ENCODE measurements at places on chromosomes 12 and 14.

DNA sequence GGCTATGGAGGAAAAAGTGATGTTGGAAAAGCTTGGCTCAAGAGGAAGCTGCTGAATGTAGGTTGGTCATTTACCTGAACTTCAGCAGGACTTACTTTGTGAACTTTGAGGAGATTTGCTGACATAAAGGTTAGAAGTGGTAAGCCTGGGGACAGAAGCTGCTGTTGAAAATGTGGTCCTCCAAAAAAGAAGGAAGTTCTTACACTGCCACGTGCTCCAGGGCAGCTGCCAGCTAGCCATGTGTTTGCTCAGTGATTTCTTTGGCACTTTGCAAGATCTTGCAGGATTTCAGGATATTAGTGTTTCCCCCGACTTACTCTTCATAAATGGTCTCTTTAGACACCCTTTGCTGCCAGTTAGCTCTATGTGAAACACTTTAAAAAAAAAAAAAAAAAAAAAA is 14.8 kb upstream of the DYRK2 start:
- no peak for DNase-seq

DNA sequence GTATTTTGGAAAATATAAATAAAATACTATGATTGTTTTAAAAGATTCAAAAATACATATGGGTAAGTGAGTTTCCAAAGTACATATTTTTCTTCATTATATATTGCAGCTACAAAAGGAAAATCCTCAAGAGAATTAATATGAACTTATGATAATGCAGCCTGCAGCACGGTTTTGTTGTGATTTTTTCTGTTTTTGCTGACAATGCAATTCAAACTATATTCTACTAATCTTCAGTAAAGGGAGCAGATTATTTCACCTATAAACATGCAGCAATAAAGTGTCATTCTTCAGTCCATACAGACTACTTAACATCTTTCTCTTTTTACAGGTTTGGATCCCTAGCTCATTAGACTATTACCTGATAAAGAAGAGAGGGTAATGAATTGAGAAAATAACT is 582.1 kb upstream of the MGAT4C start:
- DNase-seq: no peak

GRCh38 chr14:74619672-74620131 is 7.7 kb upstream of the LTBP2 start:
- peak; percentile 91 for DNase-seq

GRCh38 chr14:61992926-61993325 is 230.7 kb downstream of the SNAPC1 start:
- no peak for DNase-seq

DNA sequence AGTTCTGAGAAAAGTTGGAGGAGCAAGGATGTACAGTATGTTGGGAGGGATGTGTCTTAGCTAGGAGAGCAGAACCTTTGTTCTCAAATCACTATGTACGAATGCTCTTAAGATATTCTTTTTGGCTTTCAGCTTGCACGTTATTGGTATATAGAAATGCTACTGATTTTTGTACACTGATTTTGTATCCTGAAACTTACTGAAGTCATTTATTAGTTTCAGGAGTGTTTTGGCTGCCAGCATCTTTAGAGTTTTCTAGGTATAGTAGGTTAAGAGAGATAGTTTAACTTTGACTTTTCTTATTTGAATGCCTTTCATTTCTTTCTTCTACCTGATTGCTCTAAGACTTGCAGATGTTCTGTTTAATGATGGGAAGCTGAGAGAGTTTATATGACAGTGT is 442.8 kb upstream of the FBXO33 start:
- DNase-seq: no peak

GRCh38 chr14:67253076-67253635 is 11.9 kb downstream of the PALS1 start:
- DNase-seq: no peak

- no peak for DNase-seq
These were observed 43.0 kb downstream of the PPP4R4 start for GRCh38 chr14:94217116-94217515.

DNA sequence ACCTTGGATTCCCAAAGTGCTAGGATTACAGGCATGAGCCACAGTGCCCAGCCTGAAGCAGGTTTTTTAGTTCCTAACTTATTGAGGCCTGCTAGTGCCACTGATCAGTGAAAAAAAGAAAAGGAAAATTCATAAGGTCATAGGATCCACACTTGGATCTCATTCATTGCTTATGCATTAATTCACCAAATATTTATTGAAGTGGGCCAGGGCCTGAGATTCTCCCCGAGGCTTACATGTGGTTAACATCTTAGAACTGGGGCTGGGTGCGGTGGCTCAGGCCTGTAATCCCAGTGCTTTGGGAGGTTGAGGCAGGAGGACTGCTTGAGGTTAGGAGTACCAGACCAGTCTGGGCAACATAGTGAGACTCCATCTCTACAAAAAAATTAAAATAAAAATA is 29.5 kb upstream of the MAP1LC3B2 start:
- no peak for DNase-seq

GRCh38 chr14:90319634-90320541 is 11.9 kb downstream of the NRDE2 start:
- DNase-seq: no peak

GRCh38 chr12:95788637-95789036 is 1.9 kb downstream of the NTN4 start:
- no peak for DNase-seq

DNA sequence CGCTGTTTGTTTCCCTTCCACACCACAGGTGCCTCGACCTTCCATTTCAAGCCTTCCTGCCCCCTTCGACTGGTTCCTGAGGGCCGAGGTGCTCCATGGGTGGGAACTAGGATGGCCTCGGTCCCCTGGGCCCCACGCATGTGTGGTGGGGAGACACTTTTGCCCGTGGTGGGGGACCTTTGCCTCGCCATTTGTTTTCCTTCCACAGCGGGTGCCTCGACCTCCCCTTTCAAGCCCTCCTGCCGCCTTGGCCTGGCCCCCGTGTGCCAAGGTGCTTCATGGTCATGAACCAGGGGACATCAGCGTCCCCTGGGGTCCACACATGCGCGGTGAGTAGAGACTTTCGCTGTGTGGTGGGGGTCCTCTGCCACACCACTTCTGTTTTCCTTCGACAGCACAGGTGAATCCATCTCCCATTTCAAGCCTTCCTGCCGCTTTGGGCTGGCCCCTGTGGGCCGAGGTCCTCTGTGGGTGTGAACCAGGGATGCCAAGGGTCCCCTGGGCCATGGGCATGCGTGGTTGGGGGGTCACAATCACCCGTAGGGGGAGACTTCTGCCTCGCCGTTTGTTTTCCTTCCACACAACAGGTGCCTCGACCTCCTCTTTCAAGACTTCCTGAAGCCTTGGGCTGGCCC is 364.4 kb downstream of the ALG10 start:
- no peak for DNase-seq

DNA sequence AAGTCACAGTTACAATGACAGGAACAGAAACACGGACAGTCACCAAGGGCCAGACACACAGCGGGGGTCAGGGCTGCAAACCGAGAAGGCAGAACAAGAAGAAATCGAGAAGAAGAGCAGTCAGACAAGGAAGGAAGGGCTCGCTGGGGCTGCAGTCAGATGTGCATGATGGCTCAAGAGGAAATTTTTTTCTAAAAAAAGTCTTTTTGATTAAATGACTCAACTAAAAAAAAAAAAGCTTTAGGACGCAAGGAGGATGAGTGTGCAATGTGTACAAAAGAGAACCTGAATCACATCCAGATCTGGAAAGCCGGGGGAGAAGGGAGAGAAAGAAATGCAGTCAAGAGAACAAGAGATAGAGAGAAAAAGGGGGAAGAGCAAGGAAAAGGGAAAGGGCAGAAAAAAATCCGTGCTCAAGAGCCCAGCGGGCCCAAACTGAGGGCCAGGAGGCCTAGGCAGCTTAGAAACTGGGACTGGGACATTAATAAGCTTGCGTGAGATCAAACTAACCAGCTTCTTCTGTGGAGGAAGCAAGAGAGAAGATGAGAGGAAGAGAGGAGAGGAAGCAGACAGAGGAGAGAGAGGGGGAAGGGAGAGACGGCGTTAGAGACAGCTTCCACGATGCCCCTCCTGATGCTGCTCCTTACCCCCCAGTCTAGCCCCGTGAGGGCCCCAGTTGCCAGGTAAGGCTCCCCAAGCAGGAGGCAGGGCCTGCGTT is 6.7 kb downstream of the IFFO1 start:
- DNase-seq: no peak

DNA sequence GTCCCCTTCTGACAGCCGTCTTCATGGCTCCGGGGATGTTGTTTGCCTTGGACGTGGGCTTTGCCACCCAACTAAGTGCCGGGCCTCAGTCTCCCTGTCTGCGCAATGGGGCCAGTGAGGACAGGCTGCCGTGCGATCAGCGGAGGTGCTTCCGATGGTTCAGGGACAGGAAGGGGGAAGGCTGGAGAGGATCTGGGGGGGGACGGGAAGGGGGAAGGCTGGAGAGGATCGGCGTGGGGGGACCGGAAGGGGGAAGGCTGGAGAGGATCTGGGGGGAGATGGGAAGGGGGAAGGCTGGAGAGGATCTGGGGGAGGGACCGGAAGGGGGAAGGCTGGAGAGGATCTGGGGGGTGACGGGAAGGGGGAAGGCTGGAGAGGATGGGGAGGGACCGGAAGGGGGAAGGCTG is 3.4 kb downstream of the MMP17 start:
- DNase-seq: peak; percentile 91

All from AG09319 (cell line).